ENCODE measurements at places on chromosomes 16 and 17.
A peak's percentile ranks its signal among the peaks of the same experiment; 100 is the strongest.

- no peak for DNase-seq
Measured at GRCh38 chr16:86085795-86086194, 186.8 kb downstream of the IRF8 start.

- no peak for DNase-seq
Measured at GRCh38 chr16:47847220-47847970, 308.4 kb downstream of the ABCC12 start.

- DNase-seq: peak; percentile 97
Measured at GRCh38 chr16:88768071-88768783, 16.8 kb downstream of the PIEZO1 start.

DNA sequence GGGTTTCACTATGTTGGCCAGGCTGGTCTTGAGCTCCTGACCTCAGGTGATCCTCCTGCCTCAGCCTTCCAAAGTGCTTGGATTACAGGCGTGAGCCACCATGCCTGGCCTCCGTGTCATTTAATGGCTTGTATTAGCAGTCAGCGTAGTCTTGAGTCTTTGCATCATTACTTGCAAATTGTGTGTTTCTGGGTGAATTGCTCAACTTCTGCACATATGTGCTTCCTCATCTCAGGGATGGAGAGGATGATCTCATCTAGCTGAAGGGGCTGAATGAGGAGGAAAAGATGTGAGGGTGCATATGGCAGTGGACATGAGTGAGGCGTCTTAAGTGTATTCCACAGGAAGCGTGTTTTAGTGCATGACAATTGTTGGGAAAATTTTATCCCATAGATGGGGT lies 155.8 kb downstream of the SNX29 start:
- DNase-seq: no peak

GRCh38 chr17:74646231-74646630 lies 22.7 kb upstream of the CD300E start:
- DNase-seq: peak; percentile 25

DNA sequence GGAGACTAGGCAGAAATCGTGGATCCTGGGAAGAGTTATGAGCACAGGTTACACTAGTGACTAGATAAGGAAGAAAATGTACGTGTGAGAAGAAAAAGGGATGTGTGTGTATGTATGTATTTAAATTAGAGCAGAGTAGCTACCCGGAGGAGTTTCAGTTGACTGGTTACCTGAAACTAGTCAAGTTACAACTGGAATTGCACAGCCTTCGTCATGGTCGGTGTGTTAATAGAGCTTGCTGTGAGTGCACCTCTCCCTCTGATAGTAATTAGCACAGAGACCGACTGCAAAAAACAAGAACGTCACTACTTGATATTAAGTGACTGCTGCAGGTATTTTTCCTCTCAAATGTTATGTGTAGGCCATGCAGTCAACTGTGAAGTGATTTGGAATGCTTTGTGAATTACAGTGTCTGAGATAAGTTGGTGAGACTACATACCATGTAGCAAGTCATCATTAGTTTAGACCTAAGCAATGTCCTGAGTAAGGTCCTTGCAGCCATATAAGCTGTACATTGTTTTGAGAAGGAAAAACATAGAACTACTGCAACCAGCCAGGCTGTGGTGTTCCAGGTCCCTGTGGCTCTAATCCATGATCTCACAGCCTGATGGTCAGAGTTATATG lies 95.7 kb downstream of the WNT3 start:
- no peak for DNase-seq

- DNase-seq: no peak
Measured at GRCh38 chr17:28086519-28086918, 44.0 kb downstream of the NLK start.

- no peak for DNase-seq
Measured at GRCh38 chr17:50363217-50364060, 9.5 kb downstream of the MRPL27 start.

- no peak for DNase-seq
Measured at GRCh38 chr16:69399361-69399760, 13.6 kb upstream of the TERF2 start.

DNA sequence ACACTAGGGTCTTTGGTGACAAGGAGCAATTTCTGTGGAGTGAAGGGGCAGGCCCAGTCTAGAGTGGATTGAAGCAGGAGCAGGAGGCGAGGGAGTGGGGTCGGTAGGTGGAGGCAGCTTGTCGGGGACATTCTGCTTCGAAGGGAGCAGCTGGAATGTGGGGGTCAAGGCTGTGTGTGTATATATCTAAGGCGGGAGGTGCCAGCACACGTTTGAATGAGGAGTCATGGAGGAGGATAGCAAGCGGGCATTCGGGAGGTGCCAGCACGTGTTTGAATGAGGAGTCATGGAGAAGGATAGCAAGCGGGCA lies 17.7 kb downstream of the NT5M start:
- no peak for DNase-seq

DNA sequence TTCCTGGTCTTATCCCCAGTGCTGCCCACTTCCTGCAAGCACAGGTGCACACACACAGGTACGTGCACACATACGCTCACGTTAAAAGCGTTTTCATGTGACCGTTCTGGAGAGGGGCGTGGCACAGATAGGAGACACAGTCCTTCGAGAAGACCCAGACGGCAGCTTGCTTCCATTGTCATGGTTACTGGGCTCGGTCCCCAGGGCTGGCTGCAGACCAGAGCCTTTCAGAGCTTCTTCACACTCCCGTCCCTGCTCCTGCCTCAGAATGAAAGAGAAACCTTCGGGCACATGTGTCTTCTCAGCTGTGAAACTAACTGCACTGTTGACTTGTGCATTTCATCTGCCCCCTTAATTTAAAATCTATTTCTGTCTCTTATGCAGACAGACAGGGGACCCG lies 154.2 kb downstream of the PITPNC1 start:
- no peak for DNase-seq

Measured in NCI-H524 treated with DMSO at 0.1 percent for 48 hours (cell line).